Cerebellum (tissue), 4 donors: ENCODE measurements at places on chromosomes 13 and 19. TPM values are rescaled to one million over a fixed set of nuclear protein-coding genes. Genes with fewer than 3 reads are reported as not detected.

Gene SYMPK
- 27.1 TPM for total RNA-seq

Gene PRR22
- 0.54 TPM for total RNA-seq

Gene ANKLE1
- total RNA-seq = 1.4 TPM

Gene SPACA4
- total RNA-seq = not detected

Gene STXBP2
- total RNA-seq = 3.5 TPM

Gene TNFRSF19
- 31.3 TPM for total RNA-seq

Gene ZNF415
- total RNA-seq = 13.0 TPM

Gene SLC7A9
- 2.1 TPM for total RNA-seq

- no peak for DNase-seq
Measured at GRCh38 chr19:15154002-15154612, 46.7 kb downstream of the NOTCH3 start.

- DNase-seq = peak; percentile 65
Measured at GRCh38 chr13:77751513-77752456, 54.3 kb downstream of the SLAIN1 start.

- DNase-seq = peak; percentile 35
Measured at GRCh38 chr19:8592231-8593009, 15.2 kb upstream of the MYO1F start.

DNA sequence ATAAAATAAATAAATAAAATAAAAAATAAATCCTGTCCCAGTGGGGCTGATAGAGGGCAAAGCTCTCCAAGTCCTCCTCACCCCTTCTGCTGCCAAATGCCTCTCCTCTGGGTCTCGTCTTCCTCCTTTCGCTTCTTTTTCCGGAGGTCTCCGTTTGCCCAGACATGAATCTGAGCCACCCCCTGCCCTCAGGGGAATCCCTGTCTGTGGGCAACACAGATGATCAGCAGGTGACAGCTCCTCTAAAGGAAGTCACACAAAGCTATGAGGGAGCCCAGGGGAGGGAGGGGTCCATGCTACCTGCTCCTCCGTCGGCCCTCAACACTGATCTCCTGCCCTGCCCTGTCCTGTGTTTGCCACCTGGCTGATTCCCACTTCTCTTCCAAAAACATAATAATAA lies 479 bp downstream of the TMEM150B start:
- DNase-seq = no peak

- DNase-seq = no peak
Measured at GRCh38 chr19:7933828-7934725, 8.1 kb upstream of the CTXN1 start.

GRCh38 chr13:101360525-101360924 lies 55.8 kb downstream of the NALCN start:
- no peak for DNase-seq

GRCh38 chr13:71412231-71412630 lies 454.8 kb downstream of the DACH1 start:
- DNase-seq = no peak

- no peak for DNase-seq
Measured at GRCh38 chr13:27166313-27166712, 5.3 kb downstream of the USP12 start.

DNA sequence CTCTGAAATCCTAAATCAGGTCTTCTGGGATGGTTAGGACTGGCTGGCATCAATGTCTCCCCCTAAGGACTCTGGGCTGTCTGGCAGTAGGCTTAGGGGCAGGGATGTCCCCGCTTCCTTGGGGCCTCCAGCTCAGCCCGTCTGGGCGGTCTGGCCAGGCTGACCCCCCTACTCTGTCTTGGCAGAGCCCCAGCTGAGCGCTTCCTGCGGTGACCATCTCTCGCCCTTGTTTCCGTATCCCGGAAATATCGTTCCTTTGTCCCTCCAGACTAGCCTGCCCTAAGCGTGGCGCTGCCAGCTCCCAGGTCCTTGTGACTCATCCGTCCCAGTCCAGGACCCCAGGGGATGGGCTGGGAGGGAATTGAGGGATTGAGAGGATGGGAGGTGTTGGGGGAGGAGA lies 11.3 kb downstream of the GTPBP3 start:
- DNase-seq = no peak

DNA sequence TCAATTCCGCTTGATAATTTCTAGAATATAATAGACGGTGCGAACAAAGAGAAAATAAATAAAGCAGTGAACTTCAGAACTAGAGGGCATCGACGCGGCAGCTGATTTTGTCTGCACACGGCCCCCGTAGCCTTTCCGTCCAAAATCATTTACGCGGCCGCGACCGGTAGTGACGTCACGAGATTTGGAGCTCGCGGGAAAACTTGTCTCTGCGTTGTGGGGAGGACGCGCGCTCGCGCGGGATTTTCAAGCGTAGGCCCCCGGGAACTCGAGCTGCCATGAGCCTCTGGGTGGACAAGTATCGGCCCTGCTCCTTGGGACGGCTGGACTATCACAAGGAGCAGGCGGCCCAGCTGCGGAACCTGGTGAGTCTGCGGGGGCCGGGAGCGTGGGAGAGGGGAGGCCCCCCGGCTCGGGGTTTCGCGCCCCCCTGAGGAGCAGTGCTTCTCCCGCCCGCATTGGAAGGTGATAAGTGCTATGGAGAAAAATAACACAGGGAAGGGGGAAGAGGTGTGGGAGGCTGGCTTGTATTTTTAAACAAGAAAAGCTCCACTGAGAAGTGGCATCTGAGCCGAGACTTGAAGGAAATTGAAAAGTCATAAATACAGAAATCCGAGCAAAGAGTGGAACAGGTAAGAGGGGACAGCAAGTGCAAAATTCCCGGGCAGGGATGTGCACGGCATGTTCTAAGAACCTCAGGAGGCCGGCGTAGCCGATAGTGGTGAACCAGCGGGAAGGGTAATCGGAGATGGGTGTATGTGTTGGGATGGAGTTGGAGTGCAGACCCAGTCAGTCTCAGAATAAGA lies at the start of gene RFC3:
Gene RFC3, plus strand, starts transcription at position 249 of the 806 bp plus-strand sequence. Its CDS starts 30 bp downstream, at position 279.
- DNase-seq = peak; percentile 89

DNA sequence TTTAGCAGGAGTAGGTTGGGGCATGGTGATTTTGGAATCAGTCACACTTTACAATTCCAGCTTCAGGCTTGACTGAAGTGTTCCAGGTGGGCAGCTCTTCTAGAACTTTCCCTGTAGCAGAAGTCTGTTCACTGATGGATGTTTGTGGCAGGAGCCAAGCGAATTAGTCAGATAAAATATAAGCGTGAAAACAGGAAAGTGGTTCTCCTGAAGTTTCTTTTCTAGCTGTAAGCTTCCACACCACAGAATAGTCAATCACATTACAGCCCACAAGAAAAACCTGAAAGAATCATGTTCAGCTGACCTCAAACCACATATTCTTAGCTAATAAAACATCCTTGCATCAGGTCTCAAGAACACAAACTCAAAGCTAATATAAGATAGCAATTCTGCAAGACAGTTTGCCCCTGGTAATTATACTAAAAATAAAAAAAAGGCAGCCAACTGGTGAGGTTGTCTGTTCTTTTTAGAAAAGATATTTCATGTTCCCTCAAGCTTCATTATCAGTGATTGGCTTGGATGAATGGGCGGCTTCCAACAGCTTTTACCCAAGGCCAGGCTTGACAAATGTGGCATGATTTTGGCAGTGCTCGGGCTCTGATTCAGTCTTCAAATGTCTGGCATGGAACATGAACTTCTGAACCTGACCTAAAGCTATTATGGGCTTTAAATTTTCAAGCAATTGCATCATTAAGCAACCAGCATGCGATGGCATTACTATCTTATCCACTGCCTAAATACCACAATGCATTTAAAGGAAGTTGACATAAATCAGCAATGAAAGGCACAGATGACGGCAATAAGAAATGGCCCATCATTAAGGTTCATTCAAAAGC lies 136.8 kb downstream of the DCLK1 start:
- DNase-seq = no peak

DNA sequence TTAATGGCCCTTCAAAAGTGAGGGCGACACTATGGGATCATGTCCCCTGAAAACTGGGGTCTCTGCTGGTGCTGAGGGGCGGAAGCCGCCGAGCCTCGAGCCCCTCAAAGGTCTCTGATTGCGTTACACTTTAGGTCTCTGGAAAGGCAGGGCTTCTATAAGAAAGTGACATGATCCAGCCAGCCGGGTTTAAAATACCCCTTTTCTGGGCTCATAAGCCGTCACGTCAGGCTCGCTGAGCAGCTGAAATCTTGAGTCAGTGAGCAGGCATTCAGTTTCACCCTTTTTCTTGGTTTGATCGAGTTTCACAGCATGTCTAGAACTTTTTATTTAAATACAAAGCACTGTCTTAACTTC lies 600 bp upstream of the HMGB1 start:
- no peak for DNase-seq

DNA sequence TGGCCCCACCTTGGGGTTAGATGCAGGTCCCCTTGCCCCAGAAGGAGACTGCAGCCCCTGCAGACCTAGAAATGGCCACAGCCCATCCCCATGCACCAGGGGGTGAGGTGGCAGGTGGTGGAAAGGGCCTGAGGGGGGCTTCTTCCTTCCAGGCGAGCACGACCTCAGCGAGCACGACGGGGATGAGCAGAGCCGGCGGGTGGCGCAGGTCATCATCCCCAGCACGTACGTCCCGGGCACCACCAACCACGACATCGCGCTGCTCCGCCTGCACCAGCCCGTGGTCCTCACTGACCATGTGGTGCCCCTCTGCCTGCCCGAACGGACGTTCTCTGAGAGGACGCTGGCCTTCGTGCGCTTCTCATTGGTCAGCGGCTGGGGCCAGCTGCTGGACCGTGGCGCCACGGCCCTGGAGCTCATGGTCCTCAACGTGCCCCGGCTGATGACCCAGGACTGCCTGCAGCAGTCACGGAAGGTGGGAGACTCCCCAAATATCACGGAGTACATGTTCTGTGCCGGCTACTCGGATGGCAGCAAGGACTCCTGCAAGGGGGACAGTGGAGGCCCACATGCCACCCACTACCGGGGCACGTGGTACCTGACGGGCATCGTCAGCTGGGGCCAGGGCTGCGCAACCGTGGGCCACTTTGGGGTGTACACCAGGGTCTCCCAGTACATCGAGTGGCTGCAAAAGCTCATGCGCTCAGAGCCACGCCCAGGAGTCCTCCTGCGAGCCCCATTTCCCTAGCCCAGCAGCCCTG lies 4.2 kb upstream of the F10 start:
- DNase-seq = no peak
